ENCODE measurements at places on chromosomes 11 and 22. TPM values are rescaled to one million over a fixed set of nuclear protein-coding genes. Genes with fewer than 3 reads are reported as not detected.

Gene SYCE3
- total RNA-seq, result not detected

Gene HSCB
- 37.9 TPM for total RNA-seq

Gene LYVE1
- not detected for total RNA-seq

Gene KCNJ4
- total RNA-seq, result 0.20 TPM

Gene HORMAD2
- total RNA-seq, result not detected

Gene SSH3
- 50.6 TPM for total RNA-seq

Gene CDC45
- total RNA-seq, result 54.6 TPM

Gene SLC17A6
- not detected for total RNA-seq

Gene SLC1A2
- not detected for total RNA-seq

Gene OR4D5
- not detected for total RNA-seq

Gene PDHX
- 17.1 TPM for total RNA-seq

Gene TIGD3
- total RNA-seq, result 1.5 TPM

Gene OR4C3
- not detected for total RNA-seq

Gene MUC5AC
- not detected for total RNA-seq

Gene CCDC87
- 0.61 TPM for total RNA-seq

Gene TNNI2
- not detected for total RNA-seq

Gene SIRT3
- 24.4 TPM for total RNA-seq

Gene SYVN1
- total RNA-seq, result 4.3 TPM

Gene OR8A1
- not detected for total RNA-seq

Gene OR51L1
- not detected for total RNA-seq

Gene PKDREJ
- total RNA-seq, result not detected

Gene SEPTIN5
- 37.8 TPM for total RNA-seq

Gene TST
- 54.6 TPM for total RNA-seq

Gene INPP5J
- 0.91 TPM for total RNA-seq

Gene RCE1
- 25.6 TPM for total RNA-seq

Gene PPP2R5B
- 13.2 TPM for total RNA-seq

Gene GLB1L2
- 1.9 TPM for total RNA-seq

Gene RASD2
- 0.10 TPM for total RNA-seq

Gene MFNG
- 0.46 TPM for total RNA-seq

Gene C1QTNF5
- not detected for total RNA-seq

Gene SLC22A6
- total RNA-seq, result not detected

Gene MAPK8IP2
- total RNA-seq, result 5.5 TPM

Gene KRTAP5-1
- not detected for total RNA-seq

Gene LRRN4CL
- total RNA-seq, result not detected

Gene OR6T1
- total RNA-seq, result not detected

Gene MIOX
- total RNA-seq, result 1.9 TPM

Gene TP53AIP1
- total RNA-seq, result not detected

Gene CCDC116
- 0.07 TPM for total RNA-seq

Gene SERHL2
- total RNA-seq, result 2.9 TPM

Gene UCP2
- total RNA-seq, result 22.7 TPM

Measured in Caki2 (cell line).